ENCODE measurements at places on chromosomes 5 and 9.

- DNase-seq: no peak
These were observed 62.8 kb downstream of the CD180 start for GRCh38 chr5:67133776-67134175.

DNA sequence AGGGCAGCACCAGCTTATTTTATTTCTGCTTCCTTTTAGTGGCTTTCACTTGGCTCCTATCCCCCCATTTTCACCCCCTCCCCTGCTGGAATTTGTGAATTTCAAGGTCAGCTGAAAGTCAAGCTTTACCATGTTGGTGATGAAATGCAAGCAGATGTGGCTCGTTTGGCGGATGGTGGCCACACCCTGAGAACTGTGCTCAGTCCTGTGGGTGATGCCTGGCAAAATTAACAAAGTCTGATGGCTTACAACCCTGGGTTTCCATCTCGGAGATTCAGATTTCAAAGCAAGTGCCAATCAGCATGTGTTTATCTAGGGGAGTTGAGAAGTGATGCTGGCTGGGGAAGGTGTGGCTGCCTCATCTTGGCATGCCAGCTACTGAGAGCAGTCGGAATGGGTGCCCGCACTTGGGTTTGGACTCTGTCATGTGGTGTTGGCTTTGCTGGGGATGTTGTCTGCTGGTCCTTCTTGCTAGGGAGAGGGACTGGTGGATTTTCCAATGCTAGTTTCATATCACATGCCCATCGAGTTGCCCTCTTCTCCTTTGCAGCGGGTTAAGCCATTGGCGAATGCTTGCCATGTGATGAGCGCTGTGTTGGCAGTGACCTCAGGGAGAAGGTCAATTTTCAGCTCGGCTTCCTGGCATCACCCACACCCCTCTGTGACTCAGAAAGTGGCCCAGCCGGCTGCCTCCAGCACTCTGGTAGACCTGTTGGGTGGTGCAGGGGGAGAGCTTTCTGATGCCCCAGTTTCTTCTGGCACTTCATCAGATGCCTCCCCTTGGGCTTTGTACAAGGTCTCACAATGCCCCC is 77.0 kb upstream of the PITX1 start:
- no peak for DNase-seq

DNA sequence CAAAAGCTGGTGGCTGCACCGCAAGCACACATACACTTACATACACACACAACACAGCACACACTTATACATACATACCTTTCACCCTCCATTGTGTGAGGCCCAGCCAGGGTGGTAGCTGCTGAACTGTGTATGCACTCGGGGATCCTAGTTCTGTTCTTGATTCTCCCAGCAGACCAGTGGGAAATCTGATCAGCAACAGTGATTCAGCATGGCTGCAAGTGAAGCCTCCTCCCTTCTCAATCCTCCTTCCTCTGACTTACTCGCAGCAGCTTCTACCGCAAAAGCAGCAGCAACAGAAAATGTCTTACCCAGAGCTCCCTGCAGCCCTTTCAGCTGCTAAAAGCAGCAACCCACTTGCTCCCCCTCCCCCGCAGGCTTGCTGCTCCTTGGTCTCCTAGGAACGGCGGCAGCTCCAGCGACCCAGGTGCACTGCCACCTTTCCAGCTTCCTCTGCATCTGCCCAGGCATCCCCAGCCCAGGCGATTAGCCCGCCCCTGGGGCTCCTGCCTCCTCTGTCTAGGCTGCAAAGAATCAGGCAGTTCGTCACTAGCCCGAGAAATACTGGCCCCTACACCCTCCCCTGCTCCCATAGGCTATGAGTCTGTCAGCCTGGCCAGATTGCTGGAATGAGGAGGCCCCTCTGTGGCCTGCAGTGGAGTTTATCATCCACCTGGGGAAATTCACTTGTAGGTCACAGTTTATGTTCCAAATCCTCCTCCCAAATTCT is at the start of gene KLHL3:
Gene KLHL3 (minus strand): TSS at position 535 of the 730 bp plus-strand sequence. CDS start 443 bp downstream, at position 92.
- peak; percentile 39 for DNase-seq

DNA sequence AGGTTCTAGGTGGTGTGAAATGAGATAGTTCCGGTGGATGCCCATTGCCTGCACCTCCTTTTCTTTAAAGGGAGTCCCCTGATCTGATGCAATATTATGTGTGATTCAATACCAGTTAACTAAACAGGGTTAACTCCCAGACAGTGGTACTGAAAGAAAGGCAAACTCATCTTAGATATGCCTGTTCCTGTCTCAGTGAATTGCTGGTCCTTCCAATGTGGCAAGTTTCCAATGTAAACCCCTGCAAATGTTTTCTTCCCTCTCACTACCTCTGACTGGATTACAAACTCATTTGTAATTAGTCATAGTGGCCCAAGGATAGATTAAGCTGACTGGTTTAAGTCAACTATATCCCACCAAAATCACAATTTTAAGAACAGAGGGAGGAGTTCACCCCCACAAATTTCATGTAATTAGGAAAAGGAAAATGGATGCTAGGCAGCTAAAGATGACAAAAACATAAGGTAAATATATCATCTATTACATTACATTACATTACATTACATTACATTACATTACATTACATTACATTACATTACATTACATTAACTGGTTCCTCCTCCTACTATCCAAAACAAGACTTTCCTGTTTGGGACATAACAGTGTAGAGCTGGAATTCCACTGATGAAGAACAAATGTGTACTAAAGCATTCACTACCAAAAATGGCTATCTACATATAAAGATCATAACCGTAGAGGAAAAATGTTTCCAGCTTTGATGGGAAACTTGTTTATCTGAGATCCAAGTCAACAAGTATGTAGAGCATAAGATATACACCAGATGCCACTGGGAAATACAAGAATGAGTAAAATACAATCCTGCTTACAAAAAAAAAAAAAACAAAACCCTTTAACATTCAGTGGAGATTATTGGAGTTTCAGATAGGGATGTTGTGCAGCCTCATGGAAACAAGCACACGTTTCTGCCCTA is 121.5 kb upstream of the SNX2 start:
- no peak for DNase-seq

GRCh38 chr5:65020492-65020891 is 251.8 kb downstream of the CWC27 start:
- DNase-seq: no peak

DNA sequence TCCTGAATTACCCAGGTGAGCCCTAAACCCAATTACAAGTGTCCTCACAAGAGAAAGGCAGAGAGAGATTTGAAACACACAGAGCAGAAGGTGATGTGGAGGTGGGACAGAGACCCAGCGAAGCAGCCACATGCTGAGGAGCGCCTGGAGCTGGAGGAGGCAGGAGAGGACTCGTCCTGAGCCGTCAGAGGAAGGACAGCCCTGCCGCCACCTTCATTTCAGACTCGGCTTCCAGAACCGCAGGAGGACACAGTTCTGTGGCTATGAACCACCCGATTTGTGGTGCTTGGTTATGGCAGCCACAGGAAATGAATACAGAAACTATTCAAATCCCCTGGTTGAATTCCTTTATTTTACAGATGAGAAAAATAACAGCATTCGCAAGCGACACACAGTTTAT is 16.4 kb upstream of the FBP1 start:
- DNase-seq: no peak

DNA sequence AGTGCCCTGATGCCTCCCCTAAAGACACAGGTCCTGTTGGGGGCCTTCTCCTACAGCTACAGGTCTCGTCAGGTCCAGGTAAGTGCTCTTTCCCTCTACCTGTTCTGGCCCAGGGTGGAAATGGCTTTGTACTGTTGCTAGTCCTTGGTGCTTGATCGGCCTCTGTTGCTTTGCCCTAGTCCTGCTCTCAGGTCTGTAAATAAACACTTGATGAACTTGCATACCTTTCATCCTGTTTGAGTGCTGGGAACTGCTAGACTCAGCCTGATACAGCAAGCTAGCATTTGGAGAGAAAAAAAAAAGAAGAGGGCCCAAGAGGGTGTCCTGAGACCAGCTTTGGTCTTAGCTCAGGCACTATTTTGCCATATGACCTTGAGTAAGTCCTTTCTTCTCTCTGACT is 21.8 kb upstream of the ZNF618 start:
- no peak for DNase-seq

GRCh38 chr5:77945874-77946273 is 169.7 kb upstream of the TBCA start:
- DNase-seq: no peak
